ENCODE measurements at places on chromosomes 1 and 21. TPM values are rescaled to one million over a fixed set of nuclear protein-coding genes. Genes with fewer than 3 reads are reported as not detected.

The RNU1-4 gene
- total RNA-seq: 40,842 TPM

GRCh38 chr1:53811414-53811851, 26.7 kb downstream of the NDC1 start:
- DNase-seq: no peak

GRCh38 chr1:2989976-2990375, 31.3 kb upstream of the ACTRT2 start:
- no peak for DNase-seq

DNA sequence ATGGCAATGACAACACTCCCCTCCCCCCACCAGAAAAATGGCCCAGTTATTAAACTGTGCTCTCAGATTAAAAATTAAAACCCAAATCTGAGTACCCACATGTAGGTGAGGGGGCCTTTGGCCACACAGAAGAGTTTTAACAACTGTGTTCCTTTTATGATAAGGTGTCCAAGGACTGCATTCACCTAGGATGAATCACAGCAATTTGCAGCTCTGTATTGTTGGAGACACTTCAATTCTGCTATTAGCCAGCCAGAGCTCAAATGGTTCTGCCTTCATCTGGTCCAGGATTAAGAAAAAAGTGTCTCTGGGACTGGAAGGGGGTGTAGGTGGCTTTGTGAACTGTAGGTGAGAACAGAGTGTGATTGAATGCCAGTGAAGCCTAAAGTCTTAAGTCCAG, 43.3 kb upstream of the DIRAS3 start:
- no peak for DNase-seq

DNA sequence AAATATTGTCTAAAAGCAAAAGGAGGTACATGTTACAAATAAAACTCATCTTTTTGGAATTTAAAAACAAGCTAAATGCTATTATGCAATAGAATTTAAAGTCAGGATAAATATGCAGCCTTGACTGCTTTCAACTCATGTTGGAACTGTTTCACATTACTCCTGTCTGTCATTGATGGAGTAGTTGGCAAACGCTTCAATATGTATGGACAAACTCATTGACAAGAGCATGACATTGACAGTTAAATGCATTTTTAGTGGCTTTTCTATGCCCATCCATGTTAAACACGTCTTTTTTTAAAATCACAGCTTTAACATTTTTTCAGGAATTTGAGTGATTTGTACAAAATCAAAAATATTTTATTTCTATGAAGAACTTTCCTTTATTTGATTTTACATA, 1560.5 kb downstream of the KCNT2 start:
- no peak for DNase-seq

DNA sequence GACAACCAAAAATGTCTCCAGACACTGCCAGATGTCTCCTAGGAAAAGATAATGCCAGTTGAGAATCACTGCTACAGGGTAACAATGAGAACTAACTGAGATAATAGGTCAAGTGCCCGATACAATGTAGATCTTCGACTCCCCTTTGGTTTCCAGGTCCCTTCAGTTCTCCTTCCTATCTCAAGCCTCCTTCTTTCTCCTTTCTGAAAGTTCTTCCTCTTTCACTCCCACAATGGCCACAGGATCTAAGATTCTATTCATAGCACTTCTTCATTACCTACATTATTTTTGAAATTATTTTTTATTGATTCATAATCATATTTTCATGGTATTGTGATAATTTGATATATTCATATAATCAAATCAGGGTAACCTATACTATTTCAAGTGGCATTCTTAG, 6.3 kb downstream of the PFDN2 start:
- no peak for DNase-seq

The TMOD4 gene
- not detected for total RNA-seq

DNA sequence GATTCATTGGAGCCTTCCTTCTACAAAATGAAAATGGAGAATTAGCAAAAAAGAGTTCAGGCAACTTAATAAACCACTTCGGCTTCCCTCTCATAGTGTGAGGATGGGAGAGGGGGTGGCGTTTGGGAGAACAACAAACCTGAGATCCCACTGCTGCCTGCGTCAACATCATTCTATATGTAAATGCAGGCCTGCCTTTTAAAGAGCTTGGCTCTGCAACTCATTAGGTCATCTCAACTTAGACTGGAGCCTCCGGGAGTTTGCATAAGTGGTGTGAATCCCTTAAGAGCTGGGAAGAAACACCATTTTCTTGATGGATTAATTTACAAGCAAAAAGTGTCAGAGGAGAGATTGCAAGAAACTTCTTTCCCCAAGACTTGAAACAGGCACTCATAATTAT, 127.6 kb upstream of the DAB1 start:
- no peak for DNase-seq

DNA sequence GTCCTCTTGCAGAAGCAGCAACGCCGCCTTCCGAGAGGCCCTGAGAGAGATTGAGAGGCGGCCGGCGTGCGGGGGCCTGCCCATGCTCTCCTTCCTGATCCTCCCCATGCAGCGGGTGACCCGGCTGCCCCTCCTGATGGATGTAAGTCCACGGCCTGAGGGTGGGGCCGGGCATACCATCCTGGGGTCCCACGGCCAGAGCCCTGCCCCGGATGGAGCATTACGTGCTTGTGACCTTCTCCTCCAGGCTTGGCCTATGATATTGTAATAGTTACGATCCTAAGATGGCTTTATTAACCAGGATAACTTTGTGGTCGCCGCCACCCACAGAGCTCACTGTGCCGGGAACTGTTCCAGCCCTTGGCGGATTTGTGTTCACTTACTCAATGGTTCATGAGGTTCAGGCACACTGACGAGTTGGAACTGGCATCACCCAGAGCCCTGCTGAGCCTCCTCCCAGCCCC, 18.9 kb downstream of the ARHGEF16 start:
- DNase-seq: no peak

DNA sequence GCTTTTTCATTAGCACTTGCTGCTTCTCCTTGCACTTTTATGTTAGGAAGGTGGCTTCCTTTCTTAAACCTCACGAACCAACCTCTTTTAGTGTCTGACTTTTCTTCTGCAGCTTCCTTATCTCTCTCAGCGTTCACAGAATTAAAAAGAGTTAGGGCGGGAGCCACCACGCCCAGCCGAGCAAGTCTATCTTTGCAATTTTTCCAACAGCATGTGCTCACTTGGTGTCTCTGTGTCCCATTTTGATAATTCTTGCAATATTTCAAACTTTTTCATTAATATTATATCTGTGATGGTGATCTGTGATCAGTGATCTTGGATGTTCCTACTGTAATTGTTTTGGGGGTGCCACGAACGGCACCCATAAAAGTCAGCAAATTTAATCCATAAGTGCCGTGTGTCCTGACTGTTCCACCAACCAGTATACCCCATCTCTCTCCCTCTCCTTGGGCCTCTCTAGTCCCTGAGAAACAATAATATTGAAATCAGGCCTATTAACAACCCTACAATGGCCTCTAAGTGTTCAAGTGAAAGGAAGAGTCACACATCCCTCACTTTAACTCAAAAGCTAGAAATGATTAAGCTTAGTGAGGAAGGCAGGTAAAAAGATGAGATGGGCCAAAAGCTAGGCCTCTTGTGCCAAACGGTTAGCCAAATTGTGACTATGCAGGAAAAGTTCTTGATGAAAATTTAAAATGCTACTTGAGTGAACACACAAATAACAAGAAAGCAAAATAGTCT, 15.9 kb upstream of the ITPKB start:
- no peak for DNase-seq

DNA sequence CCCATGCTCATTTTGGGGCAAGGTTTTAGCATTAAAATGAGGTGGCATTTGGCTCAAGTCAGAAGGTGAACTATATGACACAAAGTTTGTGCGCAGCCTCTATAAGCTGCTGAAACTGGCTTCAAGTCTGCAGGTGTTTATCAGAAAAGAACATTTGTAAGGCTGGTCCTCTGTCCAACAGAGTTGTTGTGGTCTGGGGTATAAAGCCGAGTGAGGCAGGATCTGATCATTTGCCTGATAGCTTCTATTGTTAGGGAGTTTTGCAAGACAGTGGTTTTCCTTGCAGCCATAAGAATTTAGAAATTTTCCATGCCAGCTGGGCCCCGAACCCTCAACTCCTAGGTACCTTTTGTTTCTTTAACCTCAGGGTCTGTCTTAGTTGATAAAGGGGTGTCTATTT, 130.8 kb downstream of the PGBD5 start:
- DNase-seq: no peak

GRCh38 chr1:231818337-231818736, 191.7 kb downstream of the DISC1 start:
- DNase-seq: peak; percentile 9

GRCh38 chr1:84363019-84363418, 35.3 kb upstream of the DNASE2B start:
- no peak for DNase-seq

The IFI44L gene
- 25.7 TPM for total RNA-seq

GRCh38 chr1:59738152-59738551, 76.6 kb upstream of the HOOK1 start:
- DNase-seq: no peak

The MAP1LC3C gene
- total RNA-seq: 1.00 TPM

- DNase-seq: no peak
These were observed 219.3 kb downstream of the PLPP3 start for GRCh38 chr1:56360021-56360420.

The TNFSF18 gene
- 1.7 TPM for total RNA-seq

GRCh38 chr1:84401156-84401555, 2.9 kb downstream of the DNASE2B start:
- DNase-seq: no peak

- DNase-seq: no peak
These were observed 22.8 kb upstream of the SGIP1 start for GRCh38 chr1:66511118-66511517.

The SIK1 gene
- 2.1 TPM for total RNA-seq

The FAM78B gene
- 11.6 TPM for total RNA-seq
